ENCODE measurements at places on chromosomes 2 and 18. TPM values are rescaled to one million over a fixed set of nuclear protein-coding genes. Genes with fewer than 3 reads are reported as not detected.

DNA sequence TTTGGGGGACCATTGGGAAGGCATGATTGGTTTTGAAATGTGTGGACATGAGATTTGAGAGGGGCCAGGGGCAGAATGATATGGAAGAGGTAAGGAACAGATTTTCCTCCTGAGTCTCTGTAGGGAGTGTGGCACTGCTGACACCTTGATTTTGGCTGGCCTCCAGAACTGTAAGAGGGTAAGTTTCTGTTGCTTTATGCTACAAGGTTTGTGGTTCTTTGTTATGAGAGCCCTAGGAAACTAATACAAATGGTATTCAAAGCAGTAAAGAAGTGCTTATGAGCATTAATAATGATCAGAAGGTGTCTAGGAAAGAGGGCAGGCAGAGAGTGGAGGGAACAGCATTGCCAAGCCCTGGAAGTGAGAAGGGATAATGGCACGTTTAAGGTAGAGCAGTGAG is 574.3 kb upstream of the NXPH2 start:
- no peak for DNase-seq

The BMP10 gene
- not detected for polyA plus RNA-seq

The FOXI3 gene
- 0.17 TPM for polyA plus RNA-seq

The ANKAR gene
- polyA plus RNA-seq: 15.8 TPM

The EVX2 gene
- 0.05 TPM for polyA plus RNA-seq

The DSEL gene
- polyA plus RNA-seq: 20.9 TPM

GRCh38 chr2:142670362-142670761 is 207.1 kb upstream of the KYNU start:
- DNase-seq: no peak

DNA sequence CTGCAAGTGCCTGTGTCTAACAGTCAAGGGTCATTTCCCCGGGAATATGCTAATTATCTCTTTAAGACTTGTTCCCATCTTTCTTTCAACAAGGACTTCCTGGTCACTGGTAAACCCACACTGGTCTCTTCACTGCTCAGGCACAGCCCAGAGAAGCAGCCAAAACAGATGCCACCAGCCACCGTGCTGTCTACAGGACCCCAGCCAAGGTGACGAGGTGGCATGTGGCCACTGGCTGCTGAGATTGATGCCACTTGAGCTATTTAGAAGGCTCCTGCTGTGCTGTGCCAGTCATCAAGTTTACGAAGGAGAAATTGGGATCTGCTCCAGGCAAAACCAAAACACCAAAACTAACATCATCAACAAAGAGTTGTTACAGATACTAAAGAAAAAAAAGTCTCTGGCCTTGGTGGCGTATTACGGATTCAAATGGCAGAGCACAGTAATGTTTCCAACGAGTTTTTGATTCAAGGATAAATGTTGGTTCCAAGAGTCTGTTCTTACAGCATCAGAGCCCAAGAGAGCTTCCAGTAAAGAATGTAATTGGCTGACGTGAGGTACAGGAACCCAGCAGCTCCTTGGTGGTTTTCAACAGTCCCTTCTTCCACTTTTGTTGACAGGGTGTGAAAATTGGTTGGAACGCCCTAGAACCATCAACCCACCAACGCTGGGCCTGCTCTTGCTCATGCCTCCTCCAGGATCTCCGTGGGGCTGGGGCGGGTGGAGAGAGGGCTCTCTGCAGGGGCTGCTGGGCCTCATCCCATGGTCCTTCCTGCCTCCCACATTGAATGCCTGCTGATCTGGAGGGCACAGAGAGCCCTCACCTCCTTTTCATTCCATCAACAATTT is 63.7 kb upstream of the ZCCHC2 start:
- DNase-seq: no peak

The KCNS3 gene
- polyA plus RNA-seq: 8.0 TPM

The NHEJ1 gene
- polyA plus RNA-seq: 17.5 TPM

DNA sequence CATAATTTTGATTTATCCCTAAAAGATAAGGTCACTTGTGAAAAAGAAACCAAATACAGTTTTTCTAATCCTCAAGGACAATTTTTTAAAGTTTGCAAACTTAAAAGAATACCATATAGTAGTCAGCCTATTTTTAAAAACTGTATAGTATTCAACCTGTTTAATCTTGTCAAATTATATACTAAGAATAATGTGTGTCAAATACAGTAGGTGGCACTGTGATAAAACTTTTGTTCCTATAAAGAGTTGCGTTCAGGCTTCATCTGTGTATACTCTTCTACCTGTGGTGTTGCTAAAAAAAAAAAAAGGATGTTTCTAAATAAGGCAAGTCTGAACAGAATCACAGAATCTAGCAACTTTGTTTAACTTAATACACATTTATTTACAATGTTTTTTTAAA is 68.6 kb downstream of the CCDC138 start:
- no peak for DNase-seq

DNA sequence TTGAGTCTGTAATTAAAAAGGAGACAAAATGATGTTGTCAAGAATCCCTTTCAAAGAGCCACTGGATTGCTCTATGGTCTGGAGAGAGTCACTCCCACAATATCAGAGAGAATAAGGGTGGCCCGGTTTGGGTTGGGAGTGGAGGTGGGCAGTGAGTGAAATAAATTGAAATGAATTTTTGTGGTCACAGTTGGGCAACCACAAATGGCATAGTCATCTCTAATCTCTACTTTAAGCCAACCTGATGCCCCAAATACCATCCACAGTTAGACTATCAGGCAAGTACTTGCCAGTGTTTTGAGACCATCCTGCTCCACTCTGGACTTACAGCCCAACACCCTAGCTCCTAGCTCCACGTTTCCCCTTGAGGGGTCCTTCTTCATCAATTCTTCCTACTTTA is 559.7 kb downstream of the BCL11A start:
- no peak for DNase-seq

The MBP gene
- polyA plus RNA-seq: 23.3 TPM

DNA sequence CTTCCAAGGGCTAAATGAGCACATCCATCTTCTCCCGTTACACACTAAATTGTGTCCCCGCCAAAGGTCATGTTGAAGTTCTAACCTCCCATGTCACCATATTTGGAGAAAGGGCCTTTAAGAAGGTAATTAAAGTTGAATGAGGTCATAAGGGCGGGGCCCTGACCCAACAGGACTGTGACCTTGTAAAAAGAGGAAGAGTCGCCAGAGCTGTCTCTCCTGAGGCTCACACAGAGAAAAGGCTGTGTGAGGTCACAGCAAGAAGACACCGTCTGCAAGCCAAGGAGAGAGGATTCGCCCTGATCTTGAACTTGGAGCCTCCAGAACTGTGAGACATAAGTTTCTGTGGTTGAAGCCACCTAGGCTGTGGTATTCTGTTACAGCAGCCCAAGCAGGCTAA is 24.1 kb downstream of the TRABD2A start:
- DNase-seq: no peak

DNA sequence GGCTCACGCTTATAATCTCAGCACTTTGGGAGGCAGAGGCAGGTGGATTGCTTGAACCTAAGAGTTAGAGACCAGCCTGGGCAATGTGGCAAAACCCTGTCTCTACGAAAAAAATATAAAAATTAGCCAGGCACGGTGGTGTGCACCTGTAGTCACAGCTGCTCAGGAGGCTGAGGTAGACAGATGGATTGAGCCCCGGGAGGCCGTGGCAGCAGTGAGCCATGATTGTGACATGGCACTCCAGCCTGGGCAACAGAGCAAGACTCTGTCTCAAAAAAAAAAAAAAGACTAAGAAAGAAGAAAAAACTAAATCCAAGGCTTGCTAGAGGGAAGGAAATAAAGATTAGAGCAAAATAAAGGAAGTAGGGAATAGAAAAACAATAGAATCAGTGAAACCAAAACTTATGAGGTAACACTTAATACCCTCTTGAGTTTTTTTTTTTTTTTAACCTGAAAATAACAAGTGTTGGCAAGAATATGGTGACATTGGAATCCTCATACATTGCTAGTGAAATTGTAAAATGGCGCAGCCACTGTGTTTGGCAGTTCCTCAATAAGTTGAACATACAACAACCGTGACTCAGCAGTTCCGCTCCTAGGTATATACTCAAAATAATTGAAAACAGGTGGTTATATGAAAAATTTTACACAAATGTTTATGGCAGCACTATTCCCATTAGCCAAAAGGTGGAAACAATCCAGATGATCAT is 85.2 kb downstream of the EML4 start:
- DNase-seq: no peak

GRCh38 chr2:197079832-197080555 is 153.5 kb upstream of the PGAP1 start:
- DNase-seq: no peak

The IRS1 gene
- 11.9 TPM for polyA plus RNA-seq

- DNase-seq: no peak
Measured at GRCh38 chr2:14016289-14016955, 616.1 kb upstream of the LRATD1 start.

DNA sequence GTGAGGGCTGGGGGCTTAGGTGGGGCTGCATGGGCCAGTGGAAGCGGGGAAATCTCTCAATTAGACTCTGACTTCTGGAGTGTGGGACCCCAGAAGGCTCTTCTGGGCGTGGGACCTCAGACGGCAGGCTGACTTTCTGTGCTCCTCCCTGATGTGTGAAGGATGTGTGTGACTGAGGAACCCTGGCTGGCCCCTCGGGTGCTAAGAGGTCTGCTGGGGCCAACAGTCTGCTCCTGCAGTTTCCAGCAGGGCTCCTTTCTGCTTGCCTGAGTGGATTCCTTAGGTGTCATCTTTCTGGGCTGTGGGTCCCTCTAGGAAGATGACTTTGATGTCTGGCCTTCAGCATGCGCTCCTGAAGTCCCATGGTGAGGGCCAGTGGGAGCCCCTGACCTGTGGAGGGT is 167.5 kb downstream of the DYSF start:
- DNase-seq: no peak

- DNase-seq: no peak
Measured at GRCh38 chr2:119553687-119554344, 9.6 kb downstream of the CFAP221 start.

The CCDC85A gene
- 1.6 TPM for polyA plus RNA-seq

DNA sequence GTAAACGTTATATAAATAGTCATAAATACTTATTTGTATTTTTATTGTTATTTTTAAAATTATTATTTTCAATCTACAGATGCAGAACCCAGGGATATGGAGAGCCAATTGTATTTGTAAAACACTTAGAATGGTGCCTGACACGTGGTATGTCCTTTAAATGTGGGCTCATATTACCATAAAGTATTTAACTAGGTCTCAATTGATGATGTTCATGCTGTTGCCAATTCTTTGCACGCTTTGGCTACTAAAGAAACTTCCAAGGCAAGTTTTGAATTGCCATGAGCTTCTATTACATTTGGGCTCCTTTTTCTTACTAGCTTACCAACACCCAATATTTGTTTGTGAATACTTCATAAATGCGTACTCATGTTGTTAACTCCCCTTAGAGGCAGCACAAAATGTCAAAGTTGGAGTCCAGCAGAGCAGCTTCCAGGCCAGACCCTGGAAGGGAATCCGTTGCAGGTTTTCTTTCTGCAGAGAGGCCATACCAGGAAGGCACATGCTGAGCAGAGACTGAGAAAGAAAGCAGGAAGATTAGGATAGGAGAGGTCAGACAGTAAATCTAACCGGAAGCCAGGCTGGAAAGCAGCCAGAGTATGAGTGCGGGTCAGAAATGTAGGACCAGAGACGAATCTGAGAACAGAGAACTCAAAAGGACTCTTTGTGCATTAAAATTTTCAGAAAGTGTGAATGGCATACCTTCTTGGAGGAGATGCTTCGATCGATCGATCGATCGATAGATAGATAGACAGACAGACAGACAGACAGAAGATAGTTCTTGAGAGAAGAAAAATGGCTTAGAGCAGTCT is 4.2 kb upstream of the NOSTRIN start:
- DNase-seq: no peak

The SMCHD1 gene
- 77.0 TPM for polyA plus RNA-seq

- DNase-seq: no peak
Measured at GRCh38 chr2:1259746-1260145, 153.5 kb upstream of the TPO start.

DNA sequence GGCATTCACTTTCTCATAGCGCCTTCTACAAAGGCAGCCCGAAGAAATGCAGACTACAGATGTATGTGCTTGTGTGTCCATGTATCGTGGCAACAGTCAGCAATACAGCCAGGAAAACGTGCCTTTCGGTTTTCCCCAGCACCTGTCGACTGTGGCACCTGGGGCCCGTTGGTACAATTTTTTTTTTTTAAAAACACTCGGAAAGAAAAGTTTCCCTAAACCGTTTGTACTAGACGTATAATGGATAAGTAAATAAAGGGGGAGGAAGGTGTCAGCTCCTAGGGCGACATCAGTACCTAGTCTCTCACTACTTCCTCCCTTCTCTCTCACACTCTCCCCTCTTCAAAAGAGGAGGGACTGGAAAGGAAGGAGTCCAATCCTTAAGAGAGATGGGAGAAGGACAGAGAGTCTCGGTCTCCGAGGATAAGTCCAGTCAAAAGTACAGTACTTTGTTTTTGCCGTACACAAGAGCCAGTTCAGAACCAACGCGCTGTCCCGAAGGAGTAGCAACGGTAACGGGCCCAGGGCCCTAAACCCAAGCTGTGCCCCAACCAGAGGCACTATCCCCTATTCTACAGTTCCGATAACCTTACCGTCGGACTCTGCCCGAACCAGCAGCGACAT is 759 bp downstream of the PPP4R3B start:
- peak; percentile 46 for DNase-seq

DNA sequence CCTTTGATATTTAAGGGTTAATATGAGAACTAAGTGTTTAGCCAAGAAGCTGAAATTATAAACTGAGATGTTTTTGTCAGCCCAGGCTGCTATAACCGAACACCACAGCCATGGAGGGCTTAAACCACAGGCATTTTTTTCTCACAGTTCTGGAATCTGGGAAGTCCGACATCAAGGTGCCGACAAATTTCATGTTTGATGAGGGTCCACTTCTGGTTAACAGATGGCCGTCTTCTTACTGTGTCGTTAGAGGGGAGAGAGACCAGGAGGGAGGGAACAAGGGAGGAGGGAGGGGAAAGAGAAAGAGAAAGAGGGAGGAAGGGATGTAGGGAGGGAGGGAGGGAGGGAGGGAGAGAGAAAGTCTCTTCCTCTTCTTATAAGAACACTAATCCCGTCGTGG is 6.5 kb upstream of the CNDP2 start:
- no peak for DNase-seq

The CNGA3 gene
- not detected for polyA plus RNA-seq

DNA sequence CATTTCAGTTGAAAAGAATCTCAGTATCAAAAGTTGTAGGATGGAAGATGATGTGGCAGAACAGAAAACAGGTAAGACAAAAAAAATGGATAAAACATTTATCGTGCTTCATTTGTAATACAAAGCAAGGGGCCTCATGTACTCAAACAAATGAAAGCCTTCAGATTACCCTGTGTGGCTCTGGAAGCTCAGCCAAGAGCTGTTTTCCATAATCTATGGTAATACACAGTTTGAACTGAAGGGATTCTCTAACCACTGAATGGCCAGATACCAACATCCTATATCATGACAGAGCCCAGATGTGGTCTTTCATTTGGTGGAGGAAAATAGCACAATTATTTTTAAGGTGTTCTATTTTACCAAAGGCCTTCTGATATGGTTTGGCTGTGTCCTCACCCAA is 272.1 kb upstream of the RND3 start:
- no peak for DNase-seq

DNA sequence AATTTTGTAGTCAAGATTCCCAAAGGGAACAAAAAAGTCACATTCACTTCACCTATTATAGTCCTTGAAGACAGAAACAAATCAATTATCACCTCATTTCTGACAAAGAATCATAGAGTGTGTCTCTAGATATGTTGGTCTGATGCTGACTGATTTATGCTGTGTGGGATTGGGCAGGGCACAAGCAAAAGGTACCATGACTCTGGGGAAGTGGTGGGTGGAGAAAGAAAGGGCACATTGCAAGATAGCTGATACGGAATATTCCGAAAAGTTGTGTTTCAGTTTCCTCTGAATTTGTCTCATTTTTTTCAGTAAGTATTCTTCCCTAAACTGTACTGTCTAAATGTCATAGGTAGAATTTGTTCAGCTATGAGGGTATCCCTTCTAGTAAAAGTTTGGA is 268.0 kb downstream of the MREG start:
- DNase-seq: no peak

The XIRP2 gene
- 0.11 TPM for polyA plus RNA-seq
